ENCODE measurements at places on chromosomes 2 and 18.

DNA sequence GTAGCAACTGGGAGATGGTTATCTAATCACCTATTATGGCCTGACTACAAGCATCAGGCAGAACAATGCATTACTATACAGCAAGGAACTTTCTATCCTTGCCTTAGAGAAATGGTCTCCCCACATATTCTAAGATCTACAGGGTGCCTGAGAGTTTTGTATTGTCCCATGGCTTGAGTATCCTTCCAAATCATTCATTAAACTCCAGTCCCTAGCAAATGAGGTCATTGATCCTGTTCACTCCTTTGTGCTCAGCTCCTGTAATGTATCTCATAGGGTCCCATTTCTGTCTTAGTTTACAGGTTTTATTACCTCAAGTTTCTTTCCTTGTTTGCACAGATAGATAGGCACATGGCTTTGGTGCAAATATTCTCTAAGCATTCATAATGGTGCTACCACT is 9.0 kb downstream of the HNMT start:
- no peak for DNase-seq

DNA sequence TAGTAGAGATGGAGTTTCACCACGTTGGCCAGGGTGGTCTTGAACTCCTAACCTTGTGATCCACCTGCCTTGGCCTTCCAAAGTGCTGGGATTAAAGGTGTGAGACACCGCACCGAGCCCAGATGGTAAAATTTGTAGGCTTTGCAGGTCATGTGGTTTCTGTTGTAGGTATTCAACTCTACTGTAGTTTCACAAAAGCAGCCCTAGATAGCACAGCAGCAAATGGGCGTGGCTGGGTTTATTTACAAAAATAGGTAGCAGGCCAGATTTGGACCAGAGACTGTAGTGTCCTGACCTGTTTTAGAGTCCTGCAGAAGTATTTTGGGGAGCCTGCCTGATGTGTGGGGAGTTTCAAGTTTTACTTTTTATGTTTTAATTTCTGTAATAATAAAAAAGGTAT is 84.1 kb upstream of the RASGRP3 start:
- no peak for DNase-seq

GRCh38 chr2:160042054-160042453 is 20.4 kb downstream of the PLA2R1 start:
- DNase-seq = no peak

DNA sequence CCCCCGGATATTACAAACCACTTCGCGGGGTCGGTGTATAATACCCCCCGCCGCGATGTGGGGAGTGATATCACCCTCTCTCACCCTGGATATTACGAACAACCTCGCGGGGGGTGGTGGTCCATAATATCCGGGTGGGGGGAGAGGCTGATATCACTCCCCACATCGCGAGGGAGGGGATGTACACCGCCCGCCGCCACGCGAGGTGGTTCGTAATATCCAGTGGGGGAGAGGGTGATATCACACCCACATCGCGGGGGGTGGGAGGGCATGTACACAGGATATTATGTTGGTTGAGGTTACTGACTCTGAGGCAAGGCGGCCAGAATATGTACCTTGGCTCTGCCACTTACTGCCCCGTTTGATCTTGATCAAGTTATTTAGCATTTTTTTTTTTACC is 14.8 kb upstream of the CWC22 start:
- no peak for DNase-seq

DNA sequence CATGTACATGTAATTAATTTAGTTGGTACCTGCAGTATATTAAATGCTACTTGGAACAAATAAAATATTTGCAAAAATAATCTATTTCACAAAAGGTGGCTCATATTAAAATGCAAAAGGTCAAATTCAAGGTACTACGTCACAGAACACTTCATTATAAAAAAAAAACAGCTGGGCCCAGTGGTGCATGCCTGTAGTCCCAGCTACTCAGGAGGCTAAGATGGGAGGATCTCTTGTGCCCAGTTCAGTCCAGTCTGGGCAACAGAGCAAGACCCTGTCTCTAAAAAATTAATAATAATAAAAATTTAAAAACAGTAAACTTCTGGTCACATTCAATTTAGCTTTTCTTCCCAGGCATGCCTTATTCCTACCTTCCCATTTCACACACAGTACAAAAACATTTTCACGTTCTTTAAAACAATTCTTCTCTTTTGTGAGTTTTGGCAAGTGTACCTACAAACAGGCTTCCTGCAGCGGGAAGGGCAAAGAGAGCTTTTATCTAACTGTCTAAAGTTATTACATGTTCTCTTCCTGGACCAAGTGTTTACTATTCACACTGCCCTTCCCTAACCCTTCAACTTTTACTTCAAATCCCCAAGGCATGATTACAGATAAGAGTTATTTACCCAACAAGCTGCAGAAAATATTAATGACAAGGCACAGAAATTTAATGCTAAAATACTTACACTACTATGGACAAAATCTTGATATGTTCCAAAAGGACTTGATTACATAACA is 10.7 kb downstream of the BAZ2B start:
- DNase-seq = no peak

GRCh38 chr2:173150087-173150486 is 74.4 kb downstream of the MAP3K20 start:
- DNase-seq = no peak

GRCh38 chr18:34723143-34723542 is 13.0 kb downstream of the DTNA start:
- no peak for DNase-seq

GRCh38 chr18:5746844-5747243 is 148.5 kb downstream of the TMEM200C start:
- no peak for DNase-seq

DNA sequence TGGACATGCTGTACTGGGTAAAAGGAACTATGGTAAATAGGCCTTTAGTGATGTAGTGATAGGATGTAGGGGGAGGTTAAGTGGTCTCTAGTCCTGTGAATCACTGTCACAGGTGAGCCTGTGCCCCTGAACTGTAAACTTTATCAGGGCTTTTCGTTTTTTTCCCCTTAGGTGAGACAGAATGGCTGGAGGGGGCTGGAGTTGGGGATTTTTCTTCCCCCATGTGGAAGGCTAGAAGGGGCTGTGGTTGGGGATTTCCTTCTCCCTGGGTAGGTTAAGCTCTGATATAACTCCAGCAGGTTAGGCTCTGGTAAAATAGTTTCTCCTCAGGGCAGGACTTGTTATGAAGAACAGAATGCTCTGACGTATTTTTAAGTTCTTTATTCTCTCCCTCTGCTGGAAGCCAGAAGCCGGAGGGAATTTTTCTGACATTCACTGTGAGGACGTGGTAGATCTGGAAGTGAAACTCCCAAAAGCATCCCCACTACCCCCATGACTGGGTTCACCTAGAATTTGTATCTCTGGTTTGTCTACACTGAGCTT is 28.5 kb downstream of the PIKFYVE start:
- DNase-seq = no peak

DNA sequence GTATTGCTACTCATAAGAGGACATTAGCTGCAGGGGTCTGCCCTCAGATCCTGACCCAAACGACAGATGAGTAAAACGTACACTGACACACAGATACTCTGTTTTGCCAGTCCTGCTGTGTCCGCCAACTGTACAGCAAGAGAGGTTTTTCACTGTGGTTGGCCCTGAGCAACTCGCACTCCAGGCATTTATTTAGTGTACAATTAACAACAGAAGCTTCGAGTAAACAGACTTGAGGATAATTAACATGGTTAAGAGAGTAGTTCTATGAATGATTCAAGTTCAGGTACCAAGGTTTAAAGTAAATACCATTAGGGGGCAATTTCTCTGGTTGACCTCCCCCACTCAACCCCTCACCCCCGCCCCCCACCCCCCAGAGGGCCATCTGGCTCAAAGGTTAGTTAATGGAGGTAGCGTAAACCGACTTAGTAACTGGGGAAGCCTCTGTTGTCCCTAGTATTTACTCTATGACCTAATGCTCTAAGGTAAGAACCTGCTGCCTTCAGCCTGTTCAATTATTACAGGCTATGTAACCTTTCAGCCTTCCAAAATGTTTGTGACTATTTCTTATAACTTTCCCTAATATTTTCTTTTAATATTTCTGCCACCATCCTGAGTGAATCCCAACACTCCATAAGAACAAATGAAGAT is 103.9 kb upstream of the XIRP2 start:
- no peak for DNase-seq

GRCh38 chr2:108594132-108594981 is 60.1 kb downstream of the LIMS1 start:
- no peak for DNase-seq

Data from SK-N-MC (cell line).